ENCODE measurements at places on chromosomes 13 and 19.

DNA sequence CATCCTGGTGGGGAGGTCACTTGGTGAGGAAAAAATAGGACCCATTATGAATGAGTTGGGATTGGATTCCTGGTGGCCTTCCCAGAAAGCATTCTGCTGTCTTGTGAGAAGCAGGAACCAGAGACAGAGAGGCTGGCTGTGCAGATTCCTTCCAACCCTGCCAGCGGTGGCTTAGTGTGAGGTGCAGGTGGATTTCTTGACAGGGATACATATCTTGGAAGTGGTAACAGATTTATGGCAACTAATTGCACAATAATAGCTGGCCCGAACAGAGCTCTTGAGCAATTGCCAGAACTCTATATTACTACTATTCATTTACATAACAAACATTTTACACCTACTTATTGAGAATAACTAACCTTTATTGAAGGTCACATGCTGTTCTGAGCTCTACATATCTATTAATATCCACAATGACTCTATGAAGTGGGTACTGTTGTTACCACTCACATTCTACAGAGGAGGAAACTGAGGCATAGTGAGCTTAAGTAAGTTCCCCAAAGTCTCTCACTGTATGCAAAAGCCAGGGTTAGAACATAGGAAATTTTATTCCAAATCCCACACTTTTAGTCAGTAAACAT, 173.9 kb upstream of the SERP2 start:
- no peak for DNase-seq

DNA sequence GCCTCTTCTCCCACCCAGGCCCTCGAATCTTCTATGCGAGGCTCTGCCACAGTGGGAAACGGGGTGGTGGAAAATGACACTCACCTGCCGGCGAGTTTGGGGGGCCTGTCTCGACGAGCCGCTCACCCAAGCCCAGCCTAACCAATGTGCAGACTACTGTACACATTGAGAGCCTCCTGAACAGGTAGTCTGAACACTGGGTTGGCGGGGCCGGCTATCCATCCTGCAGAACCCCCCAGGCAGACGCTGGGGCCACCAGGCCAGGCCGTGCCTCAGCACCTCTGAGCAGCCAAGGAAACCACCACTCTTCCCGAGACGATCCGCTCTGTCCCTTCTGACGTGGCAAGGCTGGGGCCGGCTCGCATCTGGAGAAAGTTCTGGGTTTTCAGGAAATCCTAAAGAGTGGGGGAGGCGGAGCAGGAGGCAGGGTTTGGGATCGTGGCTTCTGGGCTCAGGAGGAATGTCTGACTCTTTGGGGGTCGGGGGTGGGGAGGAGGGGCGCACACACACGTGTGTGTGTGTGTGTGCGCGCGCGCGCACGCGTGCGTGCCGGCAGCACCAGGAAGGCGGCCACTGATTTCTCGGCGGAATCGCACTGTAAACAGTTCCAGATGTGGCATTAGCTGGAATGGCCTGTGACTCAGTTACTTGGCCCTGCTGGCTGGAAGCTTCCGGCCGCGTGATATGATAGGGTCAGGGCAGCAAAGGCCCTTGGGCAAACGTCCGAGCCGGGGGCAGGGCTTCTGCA, 18.5 kb downstream of the TMED1 start:
- no peak for DNase-seq

GRCh38 chr19:56189785-56190184, 7.8 kb downstream of the ZSCAN5B start:
- DNase-seq, result no peak

DNA sequence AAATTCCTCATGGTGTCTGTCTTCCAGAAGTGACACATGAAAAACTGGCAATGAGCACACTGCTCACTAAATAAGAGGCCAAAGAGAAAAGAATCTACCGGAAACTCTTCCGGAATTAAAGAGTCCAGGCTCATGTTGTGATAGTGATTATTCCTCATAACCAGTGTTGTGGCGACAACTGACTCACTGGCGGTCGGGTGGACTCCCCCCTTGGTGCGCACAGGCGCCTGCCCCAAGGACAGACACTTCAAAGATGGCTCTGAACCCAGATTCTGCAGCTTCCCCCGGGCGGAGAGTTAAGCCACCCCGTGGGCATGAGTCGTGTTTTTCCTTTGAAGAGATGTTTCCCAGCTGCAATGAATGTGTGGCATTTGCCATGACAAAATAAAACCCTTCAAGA, 10.3 kb downstream of the IL17D start:
- DNase-seq, result no peak

- peak; percentile 30 for DNase-seq
Measured at GRCh38 chr13:41458187-41458760, 924 bp downstream of the RGCC start.

DNA sequence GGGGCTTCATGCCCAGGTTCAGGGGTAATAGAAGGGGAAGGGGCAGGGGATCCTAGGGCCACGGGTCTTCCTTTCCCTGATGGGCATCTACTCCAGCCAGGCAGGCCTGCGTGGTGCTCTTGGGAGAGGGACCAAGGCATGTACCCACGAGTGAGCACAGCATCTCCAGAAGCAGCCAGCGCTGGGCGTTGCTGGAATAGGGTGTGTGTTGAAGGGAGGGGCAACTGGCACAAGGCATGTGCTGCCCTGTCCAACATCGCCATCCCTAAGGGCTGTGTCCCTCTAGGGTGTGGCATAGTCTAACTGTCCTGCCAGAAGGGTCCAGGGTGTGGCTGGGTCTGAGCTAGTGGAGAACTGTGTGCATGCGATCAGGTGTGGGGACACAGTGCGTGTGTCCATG, 2.9 kb downstream of the NOTCH3 start:
- DNase-seq, result no peak

DNA sequence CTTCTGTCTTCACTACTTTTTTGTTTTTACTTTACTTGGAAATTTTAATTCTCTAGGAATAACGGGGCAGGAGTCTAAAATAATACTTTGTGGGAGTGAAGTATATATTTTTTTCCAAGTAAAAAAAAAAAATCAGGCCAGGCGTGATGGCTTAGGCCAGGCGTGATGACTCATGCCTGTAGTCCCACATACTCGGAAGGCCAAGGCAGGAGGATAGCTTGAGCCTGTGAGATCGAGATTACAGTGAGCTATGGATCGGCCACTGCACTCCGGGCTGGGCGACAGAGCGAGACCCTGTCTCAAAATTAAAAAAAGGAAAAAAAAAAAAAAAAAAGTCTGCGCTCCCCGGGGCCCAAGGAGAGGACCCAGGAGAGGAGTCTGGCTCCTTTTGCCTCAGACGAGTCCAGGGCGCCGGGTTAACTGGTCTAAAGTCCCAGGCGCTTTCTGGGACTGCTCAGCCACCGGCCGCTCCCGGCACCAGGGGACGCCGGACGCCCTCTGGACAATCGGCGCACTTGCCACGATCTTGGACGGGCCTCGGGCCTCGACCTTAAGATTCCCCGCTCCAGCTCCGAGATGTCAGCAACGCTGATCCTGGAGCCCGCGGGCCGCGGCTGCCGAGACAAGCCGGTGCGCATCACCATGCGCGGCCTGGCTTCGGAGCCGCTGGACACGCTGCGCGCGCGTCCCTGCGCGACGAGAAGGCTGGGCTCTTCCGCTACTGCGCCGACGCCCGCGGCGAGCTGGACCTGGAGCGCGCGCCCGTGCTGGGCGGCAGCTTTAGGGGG, 2.7 kb upstream of the ZFP82 start:
- DNase-seq, result no peak

GRCh38 chr19:33468361-33469170, 53.0 kb downstream of the PEPD start:
- DNase-seq, result no peak

DNA sequence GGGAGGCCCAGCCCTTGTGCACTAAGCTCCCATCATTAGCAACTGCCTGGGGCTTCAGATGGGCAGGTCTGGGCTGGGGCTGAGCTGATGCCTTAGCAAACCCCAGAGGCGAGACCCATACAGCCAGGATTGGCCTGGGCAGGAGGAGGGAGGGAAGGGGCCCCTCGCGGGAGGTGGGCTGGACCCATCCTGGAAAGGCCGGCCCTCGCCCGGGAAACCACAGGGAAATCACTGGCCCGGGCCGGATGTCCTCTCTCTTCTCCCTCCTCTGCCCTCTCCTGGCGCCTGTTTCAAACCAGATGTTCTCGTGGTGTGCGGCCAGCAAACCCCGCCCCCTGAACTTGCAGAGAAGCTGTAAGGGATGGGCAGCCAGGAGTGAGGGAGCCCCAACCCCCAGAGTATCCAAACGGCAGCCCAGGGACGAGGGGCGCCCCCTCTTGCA, 43.1 kb downstream of the TMEM255B start:
- no peak for DNase-seq

GRCh38 chr13:80121038-80121437, 219.9 kb downstream of the SPRY2 start:
- no peak for DNase-seq

DNA sequence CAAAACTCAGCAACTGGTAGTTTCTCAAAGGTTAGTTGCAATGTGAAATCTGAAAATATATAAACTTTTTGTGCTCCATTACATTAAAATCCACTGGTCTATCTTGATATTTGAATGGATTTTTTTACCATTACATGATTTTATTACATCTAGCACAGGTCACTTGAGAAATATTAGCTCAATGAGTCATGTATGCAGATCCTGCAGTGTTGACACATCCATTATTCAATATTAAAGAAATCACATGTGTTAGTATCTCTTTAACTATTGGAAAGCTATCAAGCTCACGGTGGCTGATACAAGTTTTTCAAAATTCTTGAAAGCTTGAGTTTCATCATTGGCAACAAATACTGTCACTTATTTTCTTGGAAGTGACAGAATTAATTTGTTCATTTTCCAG, 373.9 kb upstream of the TSHZ3 start:
- DNase-seq, result no peak

DNA sequence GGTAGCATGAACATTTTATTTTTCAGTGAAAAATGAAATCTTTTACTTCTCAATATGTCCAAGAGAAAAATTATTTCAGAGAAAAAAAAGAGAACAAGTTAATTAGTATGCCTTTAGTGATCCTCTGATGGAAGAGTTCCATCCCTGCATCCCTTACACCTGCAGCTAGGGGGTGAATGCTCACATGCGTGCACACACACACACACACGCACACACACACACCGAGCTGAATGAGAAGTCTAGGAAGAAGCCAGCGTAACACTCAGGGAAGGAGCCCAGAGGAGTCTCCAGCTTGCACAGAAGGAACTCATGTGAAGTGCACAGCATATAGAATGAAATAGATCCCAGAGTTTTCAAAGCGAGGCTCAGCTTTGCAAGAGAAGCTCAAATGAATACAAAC, 510.5 kb downstream of the IRS2 start:
- DNase-seq, result no peak

GRCh38 chr19:1285737-1286360, at the start of gene EFNA2:
EFNA2 (plus strand) TSS chr19:1285873; CDS start chr19:1286169, 296 bp downstream.
- DNase-seq, result no peak

GRCh38 chr13:39536274-39536673, 66.7 kb downstream of the LHFPL6 start:
- no peak for DNase-seq

DNA sequence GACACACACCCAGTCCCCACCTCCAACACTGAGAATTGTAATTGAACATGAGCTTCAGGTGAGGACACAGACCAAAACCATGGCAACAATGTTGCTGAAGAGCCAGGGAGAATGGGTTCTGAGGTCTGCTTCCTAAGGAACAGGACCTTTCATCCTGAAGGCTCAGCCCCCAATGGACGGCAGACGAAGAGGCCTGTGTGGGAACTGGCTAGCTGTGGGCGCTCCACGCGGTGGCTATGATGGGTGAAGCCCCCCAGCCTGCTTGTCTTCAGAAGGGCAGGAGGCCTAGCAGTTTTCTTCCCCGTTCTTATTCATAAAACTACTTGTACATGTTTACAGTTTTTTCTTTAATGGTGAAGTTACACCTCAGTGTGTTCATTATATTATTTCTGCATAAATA, 136.1 kb upstream of the SPACA7 start:
- no peak for DNase-seq

- no peak for DNase-seq
Measured at GRCh38 chr13:80448725-80449124, 107.8 kb upstream of the SPRY2 start.

DNA sequence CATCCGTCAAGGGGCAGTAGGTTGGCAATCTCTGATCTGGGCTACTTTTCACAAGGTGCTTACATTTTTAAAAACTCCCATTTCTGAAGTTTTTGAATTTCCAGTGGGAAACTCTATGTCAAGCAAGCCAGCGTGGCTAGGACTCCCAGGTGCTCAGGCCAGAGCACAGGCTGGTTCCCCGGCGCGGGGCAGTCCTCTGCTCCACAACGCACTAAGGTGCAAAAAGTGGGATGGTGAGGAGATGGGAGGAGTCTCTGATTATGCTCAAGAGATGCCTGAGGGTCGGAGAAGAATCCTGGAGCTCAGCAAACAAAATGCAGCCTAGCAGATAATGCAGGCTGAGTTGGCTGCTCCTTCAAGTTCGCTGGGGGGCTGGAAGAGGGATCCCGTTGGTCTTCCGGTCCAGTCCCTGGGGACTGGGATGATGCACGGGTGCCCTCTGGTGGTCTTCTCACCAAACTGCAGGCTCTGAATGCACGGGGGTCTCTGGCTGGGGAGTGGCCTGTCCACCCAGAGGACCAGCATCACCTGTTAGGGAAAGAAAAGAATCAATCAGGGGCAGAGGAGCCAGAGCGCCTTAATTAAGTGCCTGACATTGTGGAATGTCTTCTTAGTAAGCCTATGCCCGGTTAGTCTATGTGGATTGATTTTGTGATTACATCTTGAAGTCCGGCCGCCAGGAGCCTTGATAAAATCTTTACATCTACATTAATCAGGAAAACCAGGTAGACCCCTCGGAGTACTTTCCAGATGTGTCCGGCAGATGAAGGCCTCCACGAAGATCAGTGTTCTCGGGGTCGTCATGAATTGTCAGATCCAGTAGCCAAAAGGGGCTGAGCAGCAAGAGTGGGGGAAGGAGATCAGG, 244.4 kb upstream of the MAB21L1 start:
- peak; percentile 8 for DNase-seq

DNA sequence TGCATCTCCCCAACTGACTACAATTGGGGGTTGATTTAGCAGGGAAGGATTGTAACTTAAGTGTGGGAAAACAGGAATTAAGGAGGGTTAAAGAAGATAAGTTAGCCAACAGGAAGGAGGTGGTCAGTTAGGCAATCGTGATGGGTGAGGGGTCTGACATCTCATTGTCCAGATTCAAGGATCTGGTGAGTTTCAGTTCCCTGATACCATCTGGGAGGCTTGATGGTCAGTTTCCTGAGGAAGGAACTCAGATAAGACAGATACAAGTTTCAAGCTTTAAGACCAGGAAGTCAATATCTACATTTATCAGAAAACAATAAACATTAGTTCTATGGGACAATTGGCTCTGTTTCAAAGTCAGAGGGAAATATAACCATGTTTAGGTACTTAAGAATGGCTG, 601.8 kb downstream of the SLITRK6 start:
- no peak for DNase-seq

DNA sequence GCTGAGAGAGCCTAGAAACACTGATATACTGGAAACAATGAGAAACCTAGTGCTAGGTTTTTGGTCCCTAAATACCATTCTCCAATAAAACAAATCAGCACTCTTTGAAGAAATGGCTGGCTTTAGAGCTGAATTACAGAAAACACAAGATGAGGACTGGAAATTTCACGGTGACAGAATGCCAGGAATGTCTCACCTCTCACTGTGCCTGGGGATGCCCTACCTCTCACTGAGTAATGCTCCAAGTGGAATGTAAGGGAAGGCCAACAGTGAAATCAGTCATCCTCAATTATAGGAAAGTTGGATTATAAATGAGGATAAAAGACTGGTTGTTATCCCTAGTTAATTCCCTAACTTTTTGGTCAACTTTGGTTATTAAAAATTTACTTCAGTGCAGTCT, 259.0 kb downstream of the NALCN start:
- DNase-seq, result no peak

Data from activated CD8-positive, alpha-beta memory T cell treated with anti-CD3 and anti-CD28 coated beads for 1 hour (primary cell).